PC-9 (cell line): ENCODE measurements at places on chromosomes 13 and 19. TPM values are rescaled to one million over a fixed set of nuclear protein-coding genes. Genes with fewer than 3 reads are reported as not detected.

DNA sequence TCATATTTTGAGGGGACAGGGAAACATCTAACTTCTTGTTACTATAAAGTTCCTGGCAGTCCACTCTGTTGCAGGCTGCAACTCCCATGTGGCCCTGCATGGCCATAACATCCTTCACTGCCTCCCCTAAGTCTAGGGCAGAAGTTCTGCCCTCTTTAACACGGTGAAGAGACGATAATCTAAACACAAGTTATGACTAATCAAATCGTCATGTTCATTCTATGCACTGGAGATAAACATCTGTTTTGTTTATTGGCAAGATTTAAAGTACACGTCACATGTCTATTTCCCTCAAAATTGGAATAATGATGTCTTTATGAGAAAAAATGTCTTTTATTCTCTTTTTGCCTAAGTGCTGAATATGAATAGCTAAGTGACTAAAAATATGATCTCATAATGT, 1629.4 kb downstream of the PCDH9 start:
- DNase-seq: no peak
- no peaks in the 10 kb centered on the region for H3K4me1 ChIP-seq

DNA sequence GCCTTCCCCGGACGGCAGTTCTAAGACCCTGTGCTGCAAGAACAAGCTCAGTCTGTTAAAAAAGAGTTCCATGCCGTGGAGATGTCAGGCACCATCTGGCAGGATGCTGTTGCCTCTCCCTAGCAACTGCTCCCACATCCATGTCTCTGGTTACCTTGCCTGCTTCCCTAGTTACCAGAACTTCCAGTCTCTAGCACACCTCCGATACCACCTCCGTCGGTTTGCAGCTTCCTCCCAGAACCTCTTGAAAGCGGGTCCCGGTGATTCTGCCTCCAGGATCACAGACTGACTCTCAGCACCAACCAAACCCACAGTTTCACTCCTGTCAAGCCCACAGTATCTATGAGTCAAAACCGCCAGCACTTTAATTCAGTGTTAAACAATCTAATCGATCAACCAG, 55.4 kb downstream of the KCTD12 start:
- no peak overlapping the region for H3K27ac ChIP-seq
- DNase-seq: no peak
- no peak overlapping the region for H3K4me3 ChIP-seq
- no peaks in the 10 kb centered on the region for H3K4me1 ChIP-seq

The GTF2F1 gene
- total RNA-seq: 40.9 and 43.8 TPM in 2 replicates

The NOTCH3 gene
- 115 and 143 TPM in 2 replicates for total RNA-seq

The GJA3 gene
- total RNA-seq: 0.15 TPM in 1 of 2 replicates, not detected in the other

The OSCAR gene
- total RNA-seq: 0.87 and 2.4 TPM in 2 replicates

GRCh38 chr13:109243311-109243951, 543.0 kb downstream of the IRS2 start:
- H3K36me3 ChIP-seq: peaks cover 58% of the 10 kb centered on the region
- H3K27ac ChIP-seq: peak overlapping the region; percentile 92
- peak overlapping the region; percentile 22; the same call in 1 of the 2 replicates for H3K4me3 ChIP-seq
- no peaks in the 10 kb centered on the region for H3K27me3 ChIP-seq

GRCh38 chr13:47959468-47960247, 41.4 kb downstream of the SUCLA2 start:
- H3K27ac ChIP-seq: no peak overlapping the region
- H3K4me1 ChIP-seq: no peaks in the 10 kb centered on the region
- H3K27me3 ChIP-seq: no peaks in the 10 kb centered on the region
- peaks cover 21% of the 10 kb centered on the region; the same call in 1 of the 2 replicates for H3K36me3 ChIP-seq
- no peak for DNase-seq

GRCh38 chr19:5182751-5183150, 157.9 kb downstream of the PTPRS start:
- DNase-seq: no peak
- no peak overlapping the region for H3K4me3 ChIP-seq
- peaks cover 1% of the 10 kb centered on the region; the same call in 1 of the 2 replicates for H3K4me1 ChIP-seq

The CEACAM5 gene
- 18.1 and 23.3 TPM in 2 replicates for total RNA-seq

The IZUMO4 gene
- 1.5 and 2.4 TPM in 2 replicates for total RNA-seq

The ZNF761 gene
- total RNA-seq: 15.6 and 16.4 TPM in 2 replicates

DNA sequence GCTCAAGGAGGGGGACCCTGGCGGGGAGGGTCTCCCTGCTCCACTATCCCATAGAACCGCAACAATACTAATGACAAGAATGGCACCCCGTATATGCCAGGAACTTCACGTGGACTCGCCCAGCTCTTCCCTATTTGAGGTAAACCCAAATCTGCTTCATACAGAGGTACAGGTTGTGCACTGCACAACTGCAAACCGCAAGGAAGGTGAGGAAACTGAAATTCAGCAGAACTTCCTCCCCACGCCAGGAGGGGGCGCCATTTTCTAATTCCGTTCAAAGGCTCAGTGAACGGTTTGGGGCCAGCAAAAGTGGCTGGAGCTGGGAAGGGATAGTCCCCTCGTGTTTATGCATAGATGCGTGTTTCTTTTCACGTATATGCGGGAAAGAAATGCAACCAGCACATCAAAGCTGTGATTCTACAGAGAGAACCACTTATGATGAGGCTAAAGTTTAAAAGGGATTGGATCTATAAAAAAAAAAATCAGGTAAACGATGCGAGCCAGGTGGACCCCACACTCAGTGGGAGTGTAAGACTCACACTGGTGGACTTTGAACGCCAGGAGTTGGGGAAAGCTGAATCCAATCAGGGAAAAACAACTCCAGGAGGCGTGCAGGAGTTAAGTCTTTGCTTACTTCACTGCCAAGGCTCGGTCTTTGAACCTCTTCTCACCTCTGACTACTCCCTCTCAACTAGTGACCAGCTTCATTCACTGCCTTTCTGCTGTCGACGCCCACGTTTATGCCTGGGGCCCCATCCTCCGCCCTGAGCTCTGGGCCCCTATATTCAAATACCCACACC, 20.3 kb downstream of the C19orf81 start:
- no peaks in the 10 kb centered on the region for H3K4me1 ChIP-seq
- DNase-seq: no peak
- peaks cover 64% of the 10 kb centered on the region for H3K27me3 ChIP-seq
- H3K36me3 ChIP-seq: no peaks in the 10 kb centered on the region
- no peak overlapping the region for H3K27ac ChIP-seq

The OR4F17 gene
- total RNA-seq: not detected in 2 replicates

DNA sequence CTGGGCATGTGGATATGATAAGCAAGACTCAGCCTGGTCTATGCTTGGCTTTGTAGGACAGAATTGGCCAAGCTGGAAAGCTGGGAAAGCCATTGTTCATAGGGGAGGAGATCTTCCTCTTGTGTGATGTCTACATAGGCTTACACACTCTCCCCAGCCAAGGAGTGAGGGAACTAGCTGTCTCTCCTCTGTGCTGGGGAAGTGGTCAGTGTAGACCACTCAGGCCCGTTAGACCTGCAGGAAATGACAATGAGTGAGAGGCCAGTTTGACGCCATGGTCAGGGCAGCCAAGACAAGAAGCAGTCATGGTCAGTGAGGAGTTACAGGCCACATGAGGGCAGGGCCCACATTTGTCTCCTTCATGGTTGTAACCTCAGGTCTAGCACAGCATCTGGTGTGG, 159.1 kb upstream of the KL start:
- H3K27ac ChIP-seq: no peak overlapping the region
- no peaks in the 10 kb centered on the region for H3K36me3 ChIP-seq
- DNase-seq: no peak
- no peak overlapping the region for H3K4me3 ChIP-seq

The CXCL17 gene
- 0.41 TPM in 1 of 2 replicates, not detected in the other for total RNA-seq

DNA sequence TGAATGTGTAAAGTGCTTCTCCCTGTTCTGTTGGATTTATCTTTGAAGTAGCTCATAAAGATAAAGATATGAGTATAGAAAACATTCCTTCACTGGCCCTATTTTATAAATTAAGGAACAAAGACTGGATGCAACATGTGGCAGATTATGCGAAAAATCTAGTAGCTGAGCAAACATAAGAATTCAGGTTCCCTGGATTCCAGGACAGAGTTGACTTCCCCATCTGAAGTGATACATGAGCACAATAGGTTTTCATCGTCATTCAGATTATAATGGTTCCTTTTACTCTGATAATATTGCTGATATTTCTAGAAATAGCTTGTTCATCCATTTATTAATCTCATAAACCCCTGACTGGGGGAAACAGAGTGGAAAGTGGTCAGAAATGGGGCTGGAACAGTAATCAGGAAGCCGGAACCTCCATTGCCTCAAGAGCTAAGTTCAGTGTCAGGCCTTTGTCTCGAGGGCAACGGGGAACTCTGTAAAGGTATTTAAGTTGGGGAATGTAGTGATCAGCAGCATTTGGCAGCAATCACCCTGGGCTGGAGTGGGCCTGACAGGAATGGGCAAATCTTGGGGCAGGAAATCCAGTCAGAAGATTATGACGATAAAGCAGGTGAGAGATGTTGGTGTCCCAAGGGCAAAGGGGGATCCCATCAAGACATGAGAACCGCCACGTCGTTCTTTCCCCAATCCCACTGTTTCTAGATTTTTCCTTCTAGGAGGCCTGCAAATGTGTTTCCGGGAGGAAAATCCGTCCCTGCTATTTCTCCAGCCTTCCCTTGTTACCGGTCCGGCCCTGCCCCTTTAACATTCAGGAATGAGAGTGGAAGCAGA, 232.5 kb upstream of the SERP2 start:
- peak overlapping the region; percentile 57 for H3K4me3 ChIP-seq
- H3K4me1 ChIP-seq: peaks cover 20% of the 10 kb centered on the region
- H3K27ac ChIP-seq: peak overlapping the region; percentile 97
- H3K27me3 ChIP-seq: no peaks in the 10 kb centered on the region
- H3K36me3 ChIP-seq: no peaks in the 10 kb centered on the region

The ZFP30 gene
- total RNA-seq: 7.5 and 8.7 TPM in 2 replicates

- H3K4me1 ChIP-seq: peaks cover 42% of the 10 kb centered on the region
- peak overlapping the region; percentile 6; the same call in 1 of the 2 replicates for H3K4me3 ChIP-seq
- peak overlapping the region; percentile 94 for H3K27ac ChIP-seq
- no peaks in the 10 kb centered on the region for H3K27me3 ChIP-seq
- H3K36me3 ChIP-seq: no peaks in the 10 kb centered on the region
Observed at GRCh38 chr13:110127986-110128511, 178.9 kb downstream of the COL4A1 start.

The CEACAM8 gene
- total RNA-seq: not detected in 2 replicates

GRCh38 chr13:108070491-108070890, 144.8 kb downstream of the LIG4 start:
- no peaks in the 10 kb centered on the region for H3K36me3 ChIP-seq
- no peaks in the 10 kb centered on the region for H3K4me1 ChIP-seq
- H3K27ac ChIP-seq: no peak overlapping the region
- no peak overlapping the region for H3K4me3 ChIP-seq

The PDX1 gene
- total RNA-seq: not detected in 2 replicates

The C13orf46 gene
- 1.5 and 1.7 TPM in 2 replicates for total RNA-seq

DNA sequence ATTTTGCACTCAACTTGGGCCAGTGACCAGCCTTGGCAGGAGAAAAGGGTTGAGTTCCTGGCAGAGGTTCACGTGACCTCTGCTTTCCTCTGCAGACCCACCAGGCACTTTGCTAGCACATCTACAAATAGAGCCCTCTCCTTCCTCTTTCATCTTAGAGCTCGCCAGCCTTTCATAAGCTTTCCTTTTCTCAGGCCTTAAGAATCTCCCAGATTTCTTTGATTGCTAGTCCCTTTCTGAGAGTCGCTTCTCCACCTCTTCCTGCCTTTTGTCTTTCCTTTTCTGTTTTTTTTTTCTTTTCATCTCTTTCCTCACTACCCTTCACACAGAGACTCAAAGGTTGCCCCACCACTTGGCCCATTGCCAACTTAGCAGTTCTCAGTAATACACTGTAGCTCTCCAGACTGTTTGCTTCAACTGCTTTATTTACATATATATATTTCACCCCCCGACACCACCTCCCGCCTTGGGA, 375.7 kb upstream of the SPRY2 start:
- no peak overlapping the region for H3K4me3 ChIP-seq
- no peaks in the 10 kb centered on the region for H3K36me3 ChIP-seq
- H3K27me3 ChIP-seq: no peaks in the 10 kb centered on the region
- H3K4me1 ChIP-seq: no peaks in the 10 kb centered on the region

DNA sequence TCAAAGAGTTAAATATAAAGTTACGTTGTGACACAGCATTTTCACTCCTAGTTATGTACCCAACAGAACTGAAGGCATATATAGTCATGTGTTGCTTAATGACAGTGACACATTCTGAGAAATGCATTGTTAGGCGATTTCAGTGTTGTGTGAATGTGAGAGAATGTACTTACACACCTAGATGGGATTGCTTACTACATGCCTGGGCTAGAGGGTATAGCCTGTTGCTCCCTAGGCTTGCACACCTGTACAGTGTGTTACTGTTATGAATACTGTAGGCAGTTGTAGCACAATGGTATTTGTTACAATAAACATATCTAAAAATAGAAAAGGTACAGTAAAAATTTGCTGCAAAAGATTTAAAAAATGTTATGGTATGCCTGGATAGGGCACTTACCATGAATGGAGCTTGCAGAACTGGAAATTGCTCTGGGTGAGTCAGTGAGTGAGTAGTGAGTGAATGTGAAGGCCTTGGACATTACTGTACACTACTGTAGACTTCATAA, 89.2 kb downstream of the DHRS12 start:
- DNase-seq: peak; percentile 96
- H3K4me3 ChIP-seq: 0 out of 2 replicates have a peak overlapping the region, but pooled peaks have one; percentile 10
- H3K36me3 ChIP-seq: no peaks in the 10 kb centered on the region; the same call in 1 of the 2 replicates
- H3K4me1 ChIP-seq: peaks cover 28% of the 10 kb centered on the region
- H3K27me3 ChIP-seq: no peaks in the 10 kb centered on the region

- peak overlapping the region; percentile 38; the same call in 1 of the 2 replicates for H3K4me3 ChIP-seq
- H3K36me3 ChIP-seq: no peaks in the 10 kb centered on the region
- peaks cover 78% of the 10 kb centered on the region for H3K27me3 ChIP-seq
Observed at GRCh38 chr19:41994521-41994971, 516 bp upstream of the ATP1A3 start.

GRCh38 chr13:37473035-37473434, 125.5 kb downstream of the POSTN start:
- H3K27ac ChIP-seq: no peak overlapping the region
- no peaks in the 10 kb centered on the region for H3K4me1 ChIP-seq
- H3K27me3 ChIP-seq: no peaks in the 10 kb centered on the region
- H3K36me3 ChIP-seq: no peaks in the 10 kb centered on the region
- no peak for DNase-seq
- H3K4me3 ChIP-seq: no peak overlapping the region

- H3K27ac ChIP-seq: no peak overlapping the region
- no peaks in the 10 kb centered on the region; the same call in 1 of the 2 replicates for H3K36me3 ChIP-seq
- DNase-seq: no peak
- H3K4me1 ChIP-seq: no peaks in the 10 kb centered on the region
Observed at GRCh38 chr13:113169277-113170272, 11.1 kb downstream of the PROZ start.

The FOXA3 gene
- total RNA-seq: not detected in 2 replicates

DNA sequence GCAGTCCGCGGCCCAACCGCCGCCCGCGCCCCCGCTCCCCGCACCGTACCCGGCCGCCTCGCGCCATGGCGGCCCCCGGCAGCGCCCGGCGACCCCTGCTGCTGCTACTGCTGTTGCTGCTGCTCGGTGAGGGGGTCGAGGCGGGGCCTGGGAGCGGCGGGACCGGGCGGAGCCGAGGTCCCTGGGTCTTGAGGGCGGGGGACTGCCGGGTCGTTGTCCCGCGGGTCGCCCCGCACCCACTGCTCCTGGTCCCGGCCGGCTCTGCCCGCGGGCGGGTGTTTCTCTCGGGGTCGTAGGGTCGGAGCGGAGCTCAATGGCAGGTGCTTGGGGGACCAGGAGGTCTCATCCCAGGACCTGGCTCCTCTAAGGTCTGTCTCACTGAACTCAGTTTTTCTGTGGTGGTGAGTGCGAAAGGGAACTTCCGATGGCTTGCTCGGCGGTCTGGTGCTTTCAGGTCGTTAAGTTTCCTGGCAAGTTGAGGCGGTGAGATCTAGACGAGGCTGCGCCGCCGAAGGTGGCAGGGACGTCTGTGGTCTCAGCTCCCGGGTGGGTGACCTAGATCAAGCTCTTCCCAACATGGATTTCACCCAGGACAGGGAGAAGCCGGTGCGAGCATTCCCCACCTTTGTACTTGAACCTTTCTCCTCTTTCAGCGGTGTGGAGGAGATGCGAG, 467 bp downstream of the LAMP1 start:
- H3K27ac ChIP-seq: peak overlapping the region; percentile 48; the same call in 1 of the 2 replicates
- peak overlapping the region; percentile 78 for H3K4me3 ChIP-seq
- H3K4me1 ChIP-seq: peaks cover 19% of the 10 kb centered on the region
- DNase-seq: no peak
- H3K36me3 ChIP-seq: no peaks in the 10 kb centered on the region
